Activated CD8-positive, alpha-beta T cell treated with anti-CD3 and anti-CD28 coated beads, Interleukin-2, amount 10 ng/mL, durations not matched to agents 7 days and 5 days (primary cell): ENCODE measurements at places on chromosomes 12 and 14. TPM values are rescaled to one million over a fixed set of nuclear protein-coding genes. Genes with fewer than 3 reads are reported as not detected.

DNA sequence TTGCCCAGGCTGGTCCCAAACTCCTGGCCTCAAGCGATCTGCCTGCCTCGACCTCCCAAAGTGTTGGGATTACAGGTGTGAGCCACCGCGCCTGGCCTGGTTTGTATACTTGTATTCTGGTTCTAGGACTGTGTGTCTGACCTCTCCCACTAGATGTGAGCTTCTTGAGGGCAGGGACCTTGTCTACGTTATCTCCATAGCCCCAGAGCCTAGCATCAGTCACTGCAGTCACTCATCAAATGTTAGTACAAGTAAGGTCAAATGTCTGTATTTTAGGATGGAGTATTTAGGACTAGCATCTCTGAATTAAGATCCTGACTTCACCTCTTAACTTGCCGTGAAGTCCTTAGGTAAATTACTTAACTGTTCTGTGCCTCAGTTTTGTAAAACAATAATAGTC is 2.9 kb downstream of the RILPL2 start:
- H3K27me3 ChIP-seq, result no peaks in the 10 kb centered on the region
- peak overlapping the region; percentile 57 for H3K4me3 ChIP-seq
- no peak for DNase-seq
- peaks cover 24% of the 10 kb centered on the region for H3K36me3 ChIP-seq

DNA sequence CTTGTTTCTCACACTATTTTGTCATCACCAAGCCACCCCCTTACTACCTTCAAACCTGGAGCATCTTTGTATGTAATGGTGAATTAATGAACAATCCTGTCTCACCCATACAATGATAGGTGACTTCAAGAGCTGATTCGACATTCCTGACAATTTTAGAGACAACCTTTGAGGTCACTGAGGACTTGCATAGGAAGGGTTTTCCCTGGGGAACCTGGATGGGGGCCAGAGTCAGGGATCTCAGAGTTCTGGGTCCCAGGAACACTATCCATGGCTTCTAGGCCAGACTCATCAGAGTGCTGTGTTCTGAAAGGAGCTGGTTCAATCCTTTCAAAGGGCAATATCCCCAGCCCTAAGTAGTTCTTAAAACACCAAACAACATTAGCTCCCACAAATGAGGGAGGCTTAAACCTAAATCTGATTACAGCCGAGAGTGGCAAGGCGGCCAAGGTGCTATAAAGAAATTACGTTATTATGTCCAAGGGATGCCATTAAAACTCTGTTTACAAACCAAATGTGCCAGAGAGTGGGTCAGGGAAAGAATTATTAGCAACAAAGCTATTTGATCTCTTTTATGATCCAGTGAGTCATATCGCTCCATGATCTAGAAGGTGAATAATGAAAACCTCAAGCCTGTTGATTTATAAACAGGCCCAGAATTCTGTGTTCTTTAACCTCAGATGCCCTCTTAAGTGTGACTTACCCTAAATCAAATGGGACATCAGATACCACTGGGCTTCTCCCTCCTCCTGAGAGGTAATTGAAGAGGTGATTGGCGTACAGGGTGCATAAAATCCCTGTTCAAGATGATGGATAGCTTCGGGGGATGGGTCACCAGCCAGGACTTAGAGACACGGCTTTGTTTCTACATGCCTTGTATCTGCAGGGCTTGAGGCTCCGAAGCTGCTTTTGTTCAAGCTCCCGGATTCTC is 230.2 kb upstream of the TBX3 start:
- H3K27me3 ChIP-seq, result no peaks in the 10 kb centered on the region
- H3K4me1 ChIP-seq, result no peaks in the 10 kb centered on the region
- no peak for DNase-seq
- H3K36me3 ChIP-seq, result no peaks in the 10 kb centered on the region

- H3K4me3 ChIP-seq, result peak overlapping the region; percentile 23
- H3K4me1 ChIP-seq, result peaks cover 73% of the 10 kb centered on the region
- DNase-seq, result peak; percentile 33
Observed at GRCh38 chr12:51389302-51389999, 1.8 kb downstream of the GALNT6 start.

DNA sequence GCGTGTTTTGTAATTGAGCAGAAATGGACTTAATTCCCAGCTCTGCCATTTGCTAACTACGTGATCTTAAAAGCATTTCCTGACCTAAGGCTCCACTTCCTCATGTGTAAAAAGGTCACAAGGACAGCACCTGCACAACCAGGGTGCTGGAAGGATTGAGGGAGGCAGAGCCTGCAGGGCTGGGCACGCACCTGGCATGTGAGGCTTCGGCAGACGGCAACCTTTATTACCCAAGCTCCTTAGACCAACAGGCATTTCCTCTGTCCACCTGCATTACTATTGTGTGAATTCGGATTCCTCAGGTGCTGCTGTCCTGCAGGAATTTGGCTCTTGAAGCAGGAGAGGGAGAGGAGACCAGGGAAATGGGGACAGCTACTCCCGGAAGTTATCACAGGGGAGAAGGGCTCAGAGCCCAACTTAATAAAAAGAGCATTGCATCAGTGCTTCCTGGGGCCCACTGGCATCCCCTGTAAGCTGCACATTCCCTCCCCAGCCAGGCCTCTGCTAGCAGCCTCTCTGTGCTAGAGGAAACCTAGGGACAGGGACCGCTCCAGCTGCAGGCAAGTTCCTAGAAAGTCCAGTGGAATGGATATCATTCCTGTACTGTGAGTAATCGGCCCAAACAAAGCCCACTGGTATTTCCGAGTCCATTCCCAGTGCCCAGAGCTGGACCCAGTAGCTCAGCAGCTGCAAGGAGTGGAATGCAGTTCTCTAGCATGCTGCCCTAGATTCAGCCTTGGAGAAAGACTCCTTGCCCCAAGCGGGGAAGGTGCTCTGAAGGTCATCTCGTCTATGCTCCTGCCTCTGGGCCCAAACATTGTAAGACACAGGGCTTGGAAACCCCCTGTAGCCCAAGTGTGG is 157.1 kb upstream of the CCND2 start:
- H3K36me3 ChIP-seq, result peaks cover 2% of the 10 kb centered on the region
- H3K27ac ChIP-seq, result no peak overlapping the region

DNA sequence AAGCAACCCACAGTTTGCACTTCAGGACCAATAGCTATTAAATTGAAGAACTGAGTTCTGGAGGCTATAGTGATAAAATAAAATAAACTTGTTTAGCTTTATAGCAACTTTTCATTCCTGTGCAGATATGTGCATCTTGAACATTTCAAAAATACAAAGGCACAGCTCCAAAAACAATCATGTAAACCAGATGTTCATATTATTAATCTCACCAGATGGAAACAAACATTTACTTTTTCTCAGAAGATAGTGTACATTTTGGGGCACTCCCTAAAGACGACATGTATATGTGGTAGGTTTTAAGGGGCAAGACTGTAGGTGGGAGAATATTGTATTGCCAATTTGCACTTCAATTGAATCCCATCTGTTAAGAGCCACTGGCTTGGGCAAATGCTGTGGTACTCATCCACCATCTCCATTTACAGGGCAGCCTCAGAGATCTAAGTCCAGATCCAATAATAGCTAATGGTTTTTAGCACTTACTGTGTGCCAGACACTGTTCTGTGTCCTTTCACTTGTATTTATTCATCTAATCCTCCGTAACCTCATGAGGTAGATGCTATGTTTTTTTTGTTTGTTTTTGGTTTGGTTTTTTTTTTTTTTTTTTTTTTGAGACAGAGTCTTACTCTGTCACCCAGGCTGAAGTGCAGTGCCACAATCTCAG is 49.1 kb downstream of the PTGER2 start:
- H3K27me3 ChIP-seq, result no peaks in the 10 kb centered on the region
- H3K4me1 ChIP-seq, result peaks cover 15% of the 10 kb centered on the region
- H3K27ac ChIP-seq, result no peak overlapping the region
- no peak for DNase-seq

DNA sequence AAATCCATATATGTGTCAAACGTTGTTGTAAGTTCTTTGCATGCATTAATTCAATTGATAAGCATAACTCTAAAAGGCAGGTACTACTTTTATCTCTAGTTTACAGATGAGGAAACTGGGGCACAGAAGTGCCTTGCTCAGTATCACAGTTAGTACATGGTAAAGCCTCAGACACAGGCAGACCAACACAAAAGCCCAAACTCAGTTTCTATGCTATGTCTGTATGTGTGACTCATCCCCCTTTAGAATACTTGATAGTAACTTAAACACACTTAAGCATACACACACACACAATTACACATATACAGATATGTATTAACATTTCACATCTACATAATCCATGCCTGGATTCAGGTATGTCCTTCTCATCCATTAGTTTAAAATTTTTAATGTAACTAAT is 88.0 kb downstream of the EPS8 start:
- no peak for DNase-seq
- H3K4me1 ChIP-seq, result peaks cover 32% of the 10 kb centered on the region
- H3K27me3 ChIP-seq, result peaks cover 3% of the 10 kb centered on the region
- peaks cover 7% of the 10 kb centered on the region for H3K36me3 ChIP-seq
- H3K4me3 ChIP-seq, result no peak overlapping the region

- H3K27me3 ChIP-seq, result peaks cover 6% of the 10 kb centered on the region
- no peak for DNase-seq
- H3K4me1 ChIP-seq, result peaks cover 6% of the 10 kb centered on the region
Observed at GRCh38 chr12:52126050-52126604, 46.6 kb downstream of the SMIM41 start.

DNA sequence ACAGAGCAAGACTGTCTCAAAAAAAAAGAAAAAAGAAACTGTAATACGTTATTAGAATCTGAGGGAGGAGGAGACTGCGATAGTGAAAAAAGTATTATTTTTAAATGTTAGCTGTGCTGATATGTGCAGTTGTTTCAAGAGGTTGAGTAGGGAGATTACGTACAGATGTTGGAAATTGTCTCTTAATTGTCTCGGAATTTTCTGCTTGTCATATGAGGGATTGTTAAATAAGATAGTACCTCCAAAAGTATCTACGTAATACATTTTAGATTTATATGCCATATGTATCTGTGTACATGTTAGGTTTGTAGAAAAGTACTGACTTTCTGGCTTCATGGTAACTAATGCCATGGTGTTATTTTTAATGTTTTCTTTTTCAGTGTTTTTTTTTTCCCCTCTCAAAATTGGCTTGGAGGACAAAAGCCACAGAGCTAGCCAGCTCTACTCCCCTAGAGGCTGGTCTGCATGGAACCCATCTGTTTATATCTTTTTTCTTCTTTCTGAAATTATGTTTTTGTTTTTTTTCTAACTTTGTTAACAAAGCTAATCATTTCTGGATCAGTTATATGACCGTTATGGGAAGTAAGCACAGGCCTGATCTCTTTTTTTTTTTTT is 3.4 kb downstream of the RIMKLB start:
- H3K4me3 ChIP-seq, result no peak overlapping the region
- DNase-seq, result no peak
- peaks cover 20% of the 10 kb centered on the region for H3K27me3 ChIP-seq
- H3K4me1 ChIP-seq, result peaks cover 20% of the 10 kb centered on the region
- H3K36me3 ChIP-seq, result peaks cover 4% of the 10 kb centered on the region

Gene EPS8
- 2.2 TPM for total RNA-seq

- H3K27me3 ChIP-seq, result no peaks in the 10 kb centered on the region
- H3K27ac ChIP-seq, result no peak overlapping the region
- no peaks in the 10 kb centered on the region for H3K36me3 ChIP-seq
- peaks cover 31% of the 10 kb centered on the region for H3K4me1 ChIP-seq
Observed at GRCh38 chr12:56520506-56520905, 1.1 kb upstream of the RBMS2 start.

DNA sequence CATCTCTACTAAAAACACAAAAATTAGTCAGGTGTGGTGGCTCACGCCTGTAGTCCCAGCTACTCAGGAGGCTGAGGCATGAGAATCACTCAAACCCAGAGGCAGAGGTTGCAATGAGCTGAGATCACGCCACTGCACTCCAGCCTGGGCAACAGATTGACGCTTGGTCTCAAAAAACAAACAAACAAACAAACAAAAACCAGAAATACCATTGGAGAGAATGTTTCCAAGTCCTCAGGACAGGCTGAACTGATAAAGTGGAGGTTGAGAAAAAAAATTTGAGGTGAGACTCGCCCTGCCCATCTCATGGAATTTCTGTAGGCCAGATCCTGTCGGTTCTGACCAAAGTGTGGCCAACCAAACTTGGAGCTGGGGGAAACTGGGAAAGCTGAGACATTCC is 30.6 kb upstream of the NFYB start:
- peaks cover 5% of the 10 kb centered on the region for H3K27me3 ChIP-seq
- H3K27ac ChIP-seq, result no peak overlapping the region
- no peaks in the 10 kb centered on the region for H3K4me1 ChIP-seq
- no peak for DNase-seq
- no peaks in the 10 kb centered on the region for H3K36me3 ChIP-seq
- H3K4me3 ChIP-seq, result no peak overlapping the region

DNA sequence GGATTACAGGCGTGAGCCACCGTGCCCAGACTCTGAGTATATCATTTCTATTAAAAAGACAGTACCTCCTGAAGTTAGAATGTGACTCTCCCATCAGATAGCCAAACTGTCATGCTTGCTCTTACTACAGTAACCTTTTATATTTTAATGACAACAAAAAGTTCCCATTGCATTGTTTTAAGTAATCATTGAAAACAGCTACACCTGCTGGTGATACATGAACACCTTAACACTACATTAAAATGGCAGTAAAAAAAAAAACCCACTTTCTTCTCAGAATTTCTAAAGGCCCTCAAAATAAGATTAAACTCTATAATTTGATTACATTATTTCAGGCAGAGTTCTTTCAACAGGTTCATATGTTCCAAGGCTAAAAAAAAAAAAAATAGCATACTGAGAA is 76.7 kb downstream of the SH2B3 start:
- no peak overlapping the region for H3K4me3 ChIP-seq
- peaks cover 4% of the 10 kb centered on the region for H3K4me1 ChIP-seq
- peaks cover 28% of the 10 kb centered on the region for H3K36me3 ChIP-seq
- no peak overlapping the region for H3K27ac ChIP-seq
- H3K27me3 ChIP-seq, result no peaks in the 10 kb centered on the region

DNA sequence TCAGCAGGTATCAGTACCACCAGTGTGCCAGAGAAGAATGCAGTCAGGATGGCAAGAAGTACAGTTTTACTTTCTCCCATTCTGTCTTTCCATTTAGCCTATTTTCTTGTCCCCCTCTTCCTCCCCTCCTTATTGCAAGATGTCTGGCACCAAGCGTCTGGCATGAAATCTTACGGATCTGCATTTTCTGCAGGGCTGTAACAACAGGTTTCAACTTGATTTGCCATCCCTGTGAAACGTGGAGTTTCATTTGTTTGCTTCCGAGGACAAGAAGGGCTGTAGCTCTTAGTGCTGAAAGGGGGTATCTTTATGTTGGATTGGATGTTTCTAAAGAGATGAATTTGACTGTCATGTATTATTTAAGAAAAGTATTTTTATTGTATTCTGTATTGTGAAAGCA is 1110.6 kb downstream of the BCL11B start:
- H3K36me3 ChIP-seq, result no peaks in the 10 kb centered on the region
- peaks cover 41% of the 10 kb centered on the region for H3K4me1 ChIP-seq
- H3K27ac ChIP-seq, result peak overlapping the region; percentile 80
- peak overlapping the region; percentile 43 for H3K4me3 ChIP-seq
